ENCODE measurements at places on chromosomes 2 and 18. TPM values are rescaled to one million over a fixed set of nuclear protein-coding genes. Genes with fewer than 3 reads are reported as not detected.

- H3K27me3 ChIP-seq, result no peaks in the 10 kb centered on the region
- no peaks in the 10 kb centered on the region for H3K36me3 ChIP-seq
- H3K27ac ChIP-seq, result peak overlapping the region; percentile 55
- H3K4me3 ChIP-seq, result peak overlapping the region; percentile 24
- DNase-seq, result no peak
- no peaks in the 10 kb centered on the region for H3K4me1 ChIP-seq
Observed at GRCh38 chr2:179562330-179562885, 297.8 kb upstream of the SESTD1 start.

NCKAP5 gene
- 40.8 TPM for total RNA-seq

EGR4 gene
- total RNA-seq, result not detected

RNF125 gene
- total RNA-seq, result 6.5 TPM

CDH20 gene
- total RNA-seq, result 0.35 TPM

DNA sequence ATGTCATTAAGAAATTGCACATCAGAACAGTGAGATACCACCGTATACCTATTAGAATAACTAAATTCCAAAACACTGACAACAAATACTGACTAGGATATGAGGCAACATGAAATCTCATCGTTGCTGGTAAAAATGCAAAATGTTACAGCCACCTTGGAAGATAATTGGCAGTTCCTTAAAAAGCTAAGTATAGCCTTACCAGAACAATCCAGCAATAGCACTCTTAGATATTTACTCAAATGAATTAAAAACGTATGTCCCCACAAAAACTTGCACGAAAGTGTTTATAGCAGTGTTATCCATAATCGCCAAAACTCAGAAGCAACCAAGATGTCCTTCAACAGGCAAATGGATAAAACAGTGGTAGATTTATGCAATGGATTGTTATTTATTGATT, 241.7 kb downstream of the EPHA4 start:
- H3K4me1 ChIP-seq, result no peaks in the 10 kb centered on the region
- H3K27me3 ChIP-seq, result no peaks in the 10 kb centered on the region
- H3K36me3 ChIP-seq, result no peaks in the 10 kb centered on the region
- DNase-seq, result no peak
- H3K27ac ChIP-seq, result no peak overlapping the region

- peaks cover 9% of the 10 kb centered on the region for H3K27me3 ChIP-seq
- no peaks in the 10 kb centered on the region for H3K36me3 ChIP-seq
- no peaks in the 10 kb centered on the region for H3K4me1 ChIP-seq
- no peak overlapping the region for H3K27ac ChIP-seq
- H3K4me3 ChIP-seq, result no peak overlapping the region
Observed at GRCh38 chr2:121008975-121009374, 273.3 kb downstream of the GLI2 start.

DNA sequence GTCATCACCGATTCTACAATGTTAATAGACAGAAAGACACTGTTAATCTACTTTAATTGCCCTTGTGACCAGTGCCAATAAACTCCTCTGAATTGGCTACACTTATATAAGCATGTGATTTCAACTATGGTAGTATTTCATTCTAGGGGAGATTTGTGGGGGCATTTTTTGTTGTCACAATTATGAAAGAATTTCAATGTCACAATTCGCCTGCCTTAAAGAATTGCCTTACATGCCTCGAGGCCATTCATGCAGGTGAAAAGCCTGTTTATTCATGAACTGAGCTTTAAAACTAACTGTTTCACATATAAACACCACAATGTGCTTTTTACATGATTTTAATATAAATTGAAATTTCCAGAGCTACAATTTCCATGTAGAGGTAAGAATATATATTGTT, 162.8 kb downstream of the GCA start:
- no peaks in the 10 kb centered on the region for H3K27me3 ChIP-seq
- no peak overlapping the region for H3K4me3 ChIP-seq
- H3K36me3 ChIP-seq, result no peaks in the 10 kb centered on the region
- no peaks in the 10 kb centered on the region for H3K4me1 ChIP-seq
- H3K27ac ChIP-seq, result no peak overlapping the region

GRCh38 chr2:151765760-151766410, 31.6 kb upstream of the NEB start:
- DNase-seq, result no peak
- no peak overlapping the region for H3K4me3 ChIP-seq
- no peak overlapping the region for H3K27ac ChIP-seq

DNA sequence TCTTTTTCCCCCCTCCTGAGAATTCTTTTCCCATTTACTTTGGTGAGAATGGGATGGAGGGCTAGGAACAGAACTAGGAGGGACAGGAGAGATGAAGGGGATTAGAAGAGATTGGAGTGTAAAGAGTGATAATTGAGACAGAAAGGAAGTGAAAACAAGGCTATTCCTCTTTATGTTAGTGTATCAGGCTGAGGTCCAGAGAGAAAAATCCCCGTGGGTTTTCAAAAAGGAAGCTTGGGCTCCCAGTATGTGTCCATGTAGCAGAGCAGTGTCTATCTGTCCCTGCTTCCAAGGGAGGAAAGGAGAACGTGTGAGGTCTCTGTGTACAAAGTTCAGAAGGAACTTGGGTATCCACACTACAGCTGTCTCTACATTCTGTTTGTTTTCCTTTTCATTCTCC, 59.9 kb upstream of the KCNE4 start:
- no peak overlapping the region for H3K27ac ChIP-seq
- no peaks in the 10 kb centered on the region for H3K27me3 ChIP-seq
- no peak for DNase-seq
- no peak overlapping the region for H3K4me3 ChIP-seq

GRCh38 chr2:119728421-119728820, 31.3 kb upstream of the PTPN4 start:
- no peak overlapping the region for H3K27ac ChIP-seq
- no peak for DNase-seq
- no peaks in the 10 kb centered on the region for H3K4me1 ChIP-seq
- no peaks in the 10 kb centered on the region for H3K36me3 ChIP-seq

DCDC2C gene
- total RNA-seq, result not detected

DNA sequence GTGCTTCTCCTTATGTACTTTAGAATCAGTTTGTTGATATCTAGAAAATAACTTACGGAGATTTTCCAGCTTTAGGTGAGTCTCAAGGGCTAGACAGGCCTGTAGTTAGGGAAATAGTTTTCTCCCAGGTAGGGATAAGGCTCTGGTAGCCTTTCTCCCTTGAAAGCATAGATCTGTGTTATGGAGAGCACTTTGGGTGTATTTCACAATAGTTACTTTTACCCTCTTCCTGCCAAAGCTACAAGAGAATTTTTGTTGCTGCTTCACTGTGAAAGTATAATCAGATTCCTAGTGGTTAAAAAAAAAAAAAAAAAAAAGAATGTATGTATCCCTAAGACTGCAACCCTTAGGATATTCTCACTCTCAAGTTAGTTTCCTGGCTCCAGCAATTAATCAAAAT, 267.5 kb downstream of the PIK3C3 start:
- H3K4me1 ChIP-seq, result no peaks in the 10 kb centered on the region
- H3K4me3 ChIP-seq, result no peak overlapping the region
- no peak overlapping the region for H3K27ac ChIP-seq
- no peak for DNase-seq
- no peaks in the 10 kb centered on the region for H3K27me3 ChIP-seq
- H3K36me3 ChIP-seq, result no peaks in the 10 kb centered on the region

DNA sequence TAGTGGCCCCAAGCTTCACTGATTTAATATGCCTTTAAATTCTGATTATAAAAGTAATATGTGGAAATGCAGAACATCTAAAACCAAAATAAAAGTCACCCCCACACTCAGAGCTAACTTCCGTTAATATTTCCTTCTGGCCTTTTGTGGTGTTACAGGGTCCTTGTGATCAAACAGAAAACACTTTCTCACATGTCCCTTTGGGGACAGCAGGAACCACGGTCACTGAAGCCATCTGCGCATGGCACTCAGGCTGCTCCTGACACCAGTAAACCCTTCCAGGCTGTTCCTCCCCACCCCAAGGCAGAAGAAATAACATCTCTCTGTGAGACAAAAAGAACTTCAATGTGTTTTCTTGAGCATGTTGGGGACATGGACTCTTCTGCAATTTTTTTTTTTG, 25.1 kb upstream of the GPR17 start:
- no peaks in the 10 kb centered on the region for H3K36me3 ChIP-seq
- no peaks in the 10 kb centered on the region for H3K4me1 ChIP-seq
- no peaks in the 10 kb centered on the region for H3K27me3 ChIP-seq

VAMP5 gene
- total RNA-seq, result 84.8 TPM

NRP2 gene
- 75.3 TPM for total RNA-seq

ZNF521 gene
- 25.0 TPM for total RNA-seq

- DNase-seq, result no peak
- H3K27ac ChIP-seq, result no peak overlapping the region
- no peaks in the 10 kb centered on the region for H3K4me1 ChIP-seq
- no peaks in the 10 kb centered on the region for H3K36me3 ChIP-seq
- H3K27me3 ChIP-seq, result no peaks in the 10 kb centered on the region
Observed at GRCh38 chr2:155223781-155224406, 525.4 kb downstream of the KCNJ3 start.

- no peak for DNase-seq
- H3K27me3 ChIP-seq, result no peaks in the 10 kb centered on the region
- H3K4me1 ChIP-seq, result no peaks in the 10 kb centered on the region
- no peak overlapping the region for H3K27ac ChIP-seq
- H3K36me3 ChIP-seq, result no peaks in the 10 kb centered on the region
- H3K4me3 ChIP-seq, result no peak overlapping the region
Observed at GRCh38 chr2:211417544-211417943, 861.1 kb downstream of the CPS1 start.

EMX1 gene
- total RNA-seq, result not detected

Measured in upper lobe of right lung (tissue), 1 donor.